AG09319 (cell line): ENCODE measurements at places on chromosomes 13 and 19.
A peak's percentile ranks its signal among the peaks of the same experiment; 100 is the strongest.

DNA sequence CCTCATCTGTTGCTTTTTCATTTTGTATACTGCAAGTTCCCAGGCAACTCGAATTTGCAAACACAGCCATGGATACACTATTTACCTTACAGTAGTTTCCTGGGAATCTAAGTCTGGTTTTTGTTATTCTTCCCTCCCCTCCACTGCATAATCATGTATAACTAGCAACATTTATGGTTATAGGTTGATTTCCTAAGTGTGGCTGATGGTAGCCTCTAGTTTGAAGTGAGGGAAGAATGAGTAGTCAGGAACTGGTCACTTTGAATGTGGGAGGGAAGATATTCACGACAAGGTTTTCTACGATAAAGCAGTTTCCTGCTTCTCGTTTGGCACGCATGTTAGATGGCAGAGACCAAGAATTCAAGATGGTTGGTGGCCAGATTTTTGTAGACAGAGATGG, at the start of gene KCNRG:
Gene KCNRG (plus strand): TSS at position 187 of the 400 bp plus-strand sequence. CDS start 50 bp downstream, at position 237.
- no peak for DNase-seq

GRCh38 chr19:51607920-51608562, 22.2 kb downstream of the SIGLEC5 start:
- DNase-seq, result peak; percentile 7

DNA sequence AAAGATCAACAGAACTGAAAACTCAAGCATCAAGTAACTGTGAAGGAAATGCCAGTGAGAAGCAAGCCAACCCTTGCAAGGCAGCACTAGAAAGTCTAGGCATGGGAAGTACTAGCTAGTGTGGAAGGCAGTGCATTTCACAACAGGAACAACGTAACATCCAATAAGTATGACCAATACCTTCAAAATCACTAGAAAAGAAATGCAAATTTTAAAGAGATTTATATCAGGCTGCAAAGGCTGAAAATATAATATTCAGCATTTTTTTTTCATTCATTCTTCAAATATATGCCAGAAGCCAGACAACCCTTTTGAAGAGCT, 121.9 kb downstream of the DLEU7 start:
- DNase-seq, result no peak

DNA sequence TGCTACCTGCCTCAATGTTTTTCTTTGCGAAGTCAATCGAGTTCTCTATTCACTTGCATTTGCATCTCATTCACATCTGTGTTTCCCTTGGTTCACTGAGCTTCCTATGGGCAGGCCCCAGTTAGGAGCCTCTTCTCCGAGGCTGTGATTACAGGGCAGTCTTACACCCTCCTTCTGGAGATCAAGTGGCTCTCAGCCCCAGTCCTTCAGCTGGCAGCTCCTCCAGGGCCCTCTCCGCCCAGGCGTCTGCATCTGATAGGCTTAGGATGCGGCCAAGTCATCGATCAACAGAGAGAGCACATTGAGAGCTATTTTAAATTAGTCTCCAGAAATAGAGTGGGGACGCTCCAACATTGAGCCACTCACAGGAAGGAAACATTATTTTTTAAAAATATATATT, 44.2 kb downstream of the MBNL2 start:
- DNase-seq, result no peak
